Uterine smooth muscle cell (primary cell): ENCODE measurements at places on chromosomes 11 and 22. TPM values are rescaled to one million over a fixed set of nuclear protein-coding genes. Genes with fewer than 3 reads are reported as not detected.

The BACE1 gene
- 20.9 and 23.5 TPM in 2 replicates for total RNA-seq

The DBX1 gene
- not detected in 2 replicates for total RNA-seq

The MPEG1 gene
- not detected in 2 replicates for total RNA-seq

The TMEM80 gene
- 9.9 and 10.5 TPM in 2 replicates for total RNA-seq

The PKNOX2 gene
- 0.22 and 0.37 TPM in 2 replicates for total RNA-seq

The MRGPRX1 gene
- total RNA-seq, result not detected in 2 replicates

The SMIM35 gene
- total RNA-seq, result not detected in 2 replicates
